CD4-positive, alpha-beta T cell treated with Interleukin-12 subunit alpha and Interleukin-12 subunit beta, for 1 hour (primary cell): ENCODE measurements at places on chromosomes 16 and 17.
A peak's percentile ranks its signal among the peaks of the same experiment; 100 is the strongest.

DNA sequence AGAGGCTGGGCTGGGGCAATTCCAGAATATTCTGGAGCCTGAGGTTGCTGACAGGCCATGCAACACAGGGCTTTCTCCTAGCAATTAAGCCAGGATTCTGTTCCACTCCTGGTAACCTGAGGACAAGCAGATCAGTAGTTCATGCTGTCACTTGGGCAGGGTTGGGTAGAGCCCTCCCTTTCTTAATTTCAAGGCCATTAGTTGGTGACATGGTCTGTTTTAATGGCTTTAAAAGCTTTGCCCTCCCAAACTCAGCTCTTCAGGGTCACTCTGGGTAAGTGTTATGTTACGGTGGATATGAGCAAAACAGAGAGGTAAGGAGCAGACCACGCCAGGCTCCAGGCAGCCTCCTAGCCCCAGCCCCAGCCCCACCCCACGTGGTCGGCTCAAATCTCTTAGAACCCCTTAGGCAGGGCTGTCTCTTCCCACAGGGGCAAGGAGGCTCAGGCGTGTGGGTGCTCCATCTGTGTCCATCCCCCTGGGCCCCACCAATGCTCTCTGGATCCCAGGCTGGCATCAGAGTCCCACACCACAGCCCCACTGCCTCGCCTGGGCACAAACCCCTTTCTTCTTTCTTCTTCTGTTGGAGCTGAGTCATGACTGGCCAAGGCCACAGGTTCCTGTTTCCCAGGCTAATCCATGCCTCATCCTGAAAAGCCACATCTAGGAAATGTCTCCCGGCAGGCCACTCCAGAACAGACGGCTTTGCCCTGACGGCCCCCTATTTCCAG, 27.5 kb downstream of the CEP295NL start:
- no peak for DNase-seq

GRCh38 chr16:4115949-4116318, 308 bp downstream of the ADCY9 start:
- DNase-seq, result no peak

DNA sequence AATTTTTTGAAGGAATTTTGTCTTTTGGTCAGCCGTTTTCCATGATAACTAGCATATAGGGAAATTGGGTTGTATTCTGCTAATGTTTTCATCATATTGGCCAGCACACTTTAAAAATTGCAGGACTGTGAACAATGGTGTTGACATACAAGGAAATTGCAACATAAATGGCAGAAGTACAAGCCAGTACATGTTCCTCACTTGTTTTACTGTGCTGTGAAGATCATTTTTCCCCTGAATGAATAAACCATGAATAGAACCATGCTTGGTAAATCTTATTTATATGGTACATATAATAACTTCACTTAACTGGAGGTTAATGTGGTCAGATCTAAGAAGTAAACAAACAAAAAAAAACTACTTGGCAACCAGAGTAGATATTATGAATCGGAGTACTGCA, 22.8 kb downstream of the OMG start:
- DNase-seq, result no peak

DNA sequence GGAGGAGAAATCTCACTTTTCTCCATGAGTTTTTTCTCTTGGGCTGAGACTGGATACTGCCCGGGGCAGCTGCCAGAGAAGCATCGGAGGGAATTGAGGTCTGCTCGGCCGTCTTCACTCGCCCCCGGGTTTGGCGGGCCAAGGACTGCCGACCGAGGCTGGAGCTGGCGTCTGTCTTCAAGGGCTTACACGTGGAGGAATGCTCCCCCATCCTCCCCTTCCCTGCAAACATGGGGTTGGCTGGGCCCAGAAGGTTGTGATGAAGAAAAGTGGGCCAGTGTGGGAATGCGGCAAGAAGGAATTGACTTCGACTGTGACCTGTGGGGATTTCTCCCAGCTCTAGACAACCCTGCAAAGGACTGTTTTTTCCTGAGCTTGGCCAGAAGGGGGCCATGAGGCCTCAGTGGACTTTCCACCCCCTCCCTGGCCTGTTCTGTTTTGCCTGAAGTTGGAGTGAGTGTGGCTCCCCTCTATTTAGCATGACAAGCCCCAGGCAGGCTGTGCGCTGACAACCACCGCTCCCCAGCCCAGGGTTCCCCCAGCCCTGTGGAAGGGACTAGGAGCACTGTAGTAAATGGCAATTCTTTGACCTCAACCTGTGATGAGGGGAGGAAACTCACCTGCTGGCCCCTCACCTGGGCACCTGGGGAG, 19.1 kb downstream of the NGFR start:
- no peak for DNase-seq

DNA sequence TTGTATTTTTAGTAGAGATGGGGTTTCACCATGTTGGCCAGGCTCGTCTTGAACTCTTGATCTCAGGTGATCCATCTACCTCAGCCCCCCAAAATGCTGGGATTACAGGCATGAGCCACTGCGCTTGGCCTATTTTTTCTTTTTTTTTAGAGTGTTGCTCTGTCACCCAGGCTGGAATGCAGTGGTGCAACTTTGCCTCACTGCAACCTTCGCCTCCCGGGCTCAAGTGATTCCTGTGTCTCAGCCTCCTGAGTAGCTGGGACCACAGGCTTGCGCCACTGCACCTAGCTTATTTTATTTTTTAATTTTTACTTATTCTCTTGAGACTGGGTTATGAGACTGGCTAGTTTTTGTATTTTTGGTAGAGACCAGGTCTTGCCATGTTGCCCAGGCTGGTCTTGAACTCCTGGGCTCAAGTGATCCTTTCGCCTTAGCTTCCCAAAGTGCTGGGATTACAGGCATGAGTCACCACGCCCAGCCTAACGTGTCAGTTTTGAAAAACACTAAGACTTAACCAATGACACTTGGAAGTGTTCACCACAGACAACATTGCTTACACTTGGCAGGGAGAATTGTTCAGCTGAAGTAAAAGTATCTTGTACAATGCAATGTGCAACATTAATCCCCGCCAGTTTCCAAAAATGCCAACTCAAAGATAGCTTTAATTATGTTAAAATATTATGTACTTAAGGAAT, 26.9 kb downstream of the ATAD5 start:
- DNase-seq, result no peak

DNA sequence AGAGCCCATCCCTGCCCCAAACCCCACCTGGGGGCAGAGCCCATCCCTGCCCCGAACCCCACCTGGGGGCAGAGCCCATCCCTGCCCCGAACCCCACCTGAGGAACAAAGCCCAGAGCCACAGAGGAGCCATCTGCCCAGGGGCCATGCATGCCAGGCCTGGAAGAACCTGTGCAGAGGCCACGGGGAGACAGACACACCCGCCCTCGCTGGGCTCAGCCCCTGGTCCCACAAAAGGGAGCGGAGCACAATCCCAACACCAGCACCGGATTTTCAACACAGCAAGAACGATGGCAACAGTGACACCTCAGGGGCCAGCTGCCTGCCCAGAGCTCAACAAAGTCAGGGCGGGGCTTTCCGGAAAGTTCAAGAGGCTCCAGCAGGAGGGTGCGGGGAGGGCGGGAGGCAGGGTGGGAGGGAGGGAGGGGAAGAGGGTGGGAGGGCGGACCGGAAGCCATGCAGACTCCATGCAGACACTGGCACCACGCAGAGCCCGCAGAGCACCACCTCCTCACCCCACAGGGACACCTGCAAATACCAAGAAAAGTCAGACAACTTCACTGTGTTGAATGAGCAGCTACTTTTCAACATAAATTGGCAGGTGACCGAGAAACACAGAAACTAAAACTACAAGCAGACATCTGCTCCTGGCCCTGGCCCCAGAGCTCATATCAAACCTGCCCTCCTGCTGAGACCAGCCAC, 27.9 kb upstream of the C16orf95 start:
- peak; percentile 64 for DNase-seq

- DNase-seq, result no peak
Measured at GRCh38 chr17:40555296-40556190, 9.7 kb downstream of the CCR7 start.

DNA sequence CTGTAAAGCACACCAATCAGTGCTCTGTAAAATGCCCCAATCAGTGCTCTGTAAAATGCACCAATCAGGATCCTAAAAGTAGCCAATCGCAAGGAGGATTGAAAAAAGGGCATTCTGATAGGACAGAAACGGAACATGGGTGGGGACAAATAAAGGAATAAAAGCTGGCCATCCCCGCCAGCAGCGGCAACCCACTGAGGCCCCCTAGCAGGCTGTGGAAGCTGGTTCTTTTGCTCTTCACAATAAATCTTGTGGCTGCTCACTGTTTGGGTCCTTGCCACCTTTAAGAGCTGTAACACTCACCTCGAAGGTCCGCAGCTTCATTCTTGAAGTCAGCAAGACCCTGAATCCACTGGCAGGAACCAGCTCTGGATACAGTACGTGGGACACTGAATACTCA, 162.4 kb upstream of the TBX2 start:
- no peak for DNase-seq

GRCh38 chr16:31148281-31148728, 1.6 kb downstream of the PRSS36 start:
- no peak for DNase-seq

DNA sequence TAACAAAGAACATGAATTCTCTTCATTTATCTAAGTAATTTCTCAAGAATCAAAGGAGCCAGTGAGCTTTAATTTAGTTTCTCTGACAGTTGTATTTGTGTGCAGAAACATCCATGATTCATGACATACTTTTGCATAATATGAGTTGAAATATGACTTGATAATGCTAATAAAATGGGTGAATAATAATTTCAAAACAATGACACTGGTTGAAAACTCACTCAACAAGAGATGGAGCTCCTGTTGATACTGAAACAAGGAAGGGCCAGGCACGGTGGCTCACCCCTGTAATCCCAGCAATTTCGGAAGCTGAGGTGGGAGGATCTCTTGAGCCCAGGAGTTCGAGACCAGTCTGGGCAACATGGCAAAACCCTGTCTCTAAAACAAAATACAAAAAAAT, 147.0 kb downstream of the MAP2K6 start:
- DNase-seq, result no peak

- DNase-seq, result no peak
Measured at GRCh38 chr16:55555436-55555835, 11.0 kb upstream of the CAPNS2 start.

DNA sequence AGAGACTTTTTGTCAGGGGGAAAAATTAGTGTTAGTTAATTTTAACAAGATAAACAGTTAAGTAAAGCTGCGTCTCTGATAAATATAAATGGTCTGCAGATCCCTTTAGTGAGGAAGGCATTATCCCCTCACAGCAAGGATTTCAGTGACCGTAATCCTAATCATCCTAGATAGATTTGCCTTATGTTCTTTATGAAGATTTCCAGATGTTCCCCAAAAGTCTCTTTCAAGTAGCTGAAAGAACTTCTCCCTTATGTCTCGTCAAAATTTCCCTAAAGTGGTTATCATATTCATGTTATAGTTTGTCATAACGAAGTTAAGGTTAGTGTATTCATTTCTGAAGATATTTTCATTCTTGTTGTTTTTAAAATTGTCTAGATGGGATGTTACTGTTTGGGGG, 5.6 kb downstream of the MOSMO start:
- DNase-seq, result no peak

GRCh38 chr17:69346766-69347165, 19.8 kb upstream of the ABCA5 start:
- no peak for DNase-seq

DNA sequence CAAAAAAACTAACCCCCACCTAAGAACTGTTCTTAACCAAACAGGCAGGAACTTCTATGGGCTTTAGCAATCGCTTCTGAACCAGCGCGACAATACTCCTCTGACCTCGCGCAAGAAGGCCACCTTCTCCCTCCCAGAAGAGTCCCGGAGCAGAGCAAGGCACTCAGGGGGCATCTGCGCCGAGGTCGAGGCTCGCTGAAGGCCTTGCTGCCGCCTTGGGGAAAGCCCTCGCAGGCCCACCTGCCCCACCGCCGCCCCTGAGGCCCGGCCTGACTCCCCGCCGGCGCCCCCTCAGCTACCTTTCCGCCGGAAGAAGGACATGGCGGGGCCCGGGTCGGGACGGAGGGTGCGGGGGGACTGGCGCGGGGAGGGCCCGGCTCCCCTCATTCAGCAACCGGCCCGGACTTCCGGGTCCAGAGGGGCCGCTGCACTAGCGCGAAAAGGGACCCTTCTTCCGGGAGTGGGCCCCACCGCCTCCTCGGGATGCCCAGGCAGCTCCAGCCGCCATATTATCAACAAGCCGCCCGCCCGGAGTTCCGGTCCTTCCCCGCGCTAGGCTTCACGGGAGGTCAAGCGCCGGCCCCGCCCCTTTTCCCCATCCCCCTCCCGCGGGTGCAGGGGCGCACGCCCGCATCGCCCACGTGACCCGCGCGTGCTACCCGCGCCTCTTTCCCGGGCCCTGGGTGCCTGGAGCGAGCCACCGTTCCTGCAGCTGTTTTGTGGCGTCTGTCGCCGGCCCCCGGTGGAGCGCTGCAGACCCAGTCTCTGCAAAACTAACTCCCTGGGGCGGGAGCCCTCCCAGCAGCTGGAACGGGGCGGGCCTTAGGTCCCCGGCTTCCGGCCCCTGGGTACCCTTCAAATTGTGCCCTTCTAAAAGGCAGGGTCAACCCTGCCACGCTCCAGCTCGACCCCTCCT, at the start of gene AKAP10:
Gene AKAP10, minus strand, starts transcription at position 536 of the 916 bp plus-strand sequence. Its CDS starts 149 bp downstream, at position 387.
- DNase-seq, result peak; percentile 93

- DNase-seq, result no peak
Measured at GRCh38 chr16:90053902-90054500, 23.1 kb downstream of the PRDM7 start.

DNA sequence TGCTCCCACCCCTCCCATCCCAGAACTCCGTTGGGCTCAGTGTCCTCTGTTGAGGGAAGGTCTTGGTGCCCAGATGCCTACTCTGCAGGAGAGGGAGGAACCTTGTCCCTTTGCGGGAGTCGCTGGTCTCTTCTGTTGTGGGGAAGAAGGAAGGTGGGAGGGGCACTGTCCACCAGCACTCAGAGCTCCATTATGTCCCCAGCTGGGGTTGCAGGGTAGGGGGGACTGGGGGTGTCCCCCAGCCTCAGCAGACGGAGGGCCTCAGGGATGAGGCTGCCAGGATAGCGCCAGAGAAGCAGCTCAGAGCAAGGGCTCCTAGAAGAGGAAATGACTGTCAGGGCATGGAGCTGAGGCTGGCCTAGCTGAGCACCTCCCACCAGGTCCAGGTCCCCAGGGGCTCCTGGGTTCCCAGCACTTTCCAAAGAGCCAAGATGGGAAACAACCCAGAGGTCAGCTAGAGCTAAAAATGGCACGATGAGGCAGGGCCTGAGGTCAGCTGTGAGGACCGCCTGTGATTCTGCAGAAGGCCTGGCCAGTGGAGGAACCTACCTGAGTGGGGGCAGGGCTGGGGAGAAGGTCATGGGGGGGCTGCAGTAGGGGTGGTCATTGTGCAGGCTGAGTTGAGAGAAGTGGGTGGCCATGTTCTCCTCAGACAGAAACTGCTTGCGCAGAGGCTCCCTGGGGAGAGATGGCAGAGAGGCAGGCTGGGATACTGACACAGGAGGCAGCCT, 893 bp downstream of the HCFC1R1 start:
- DNase-seq, result no peak

DNA sequence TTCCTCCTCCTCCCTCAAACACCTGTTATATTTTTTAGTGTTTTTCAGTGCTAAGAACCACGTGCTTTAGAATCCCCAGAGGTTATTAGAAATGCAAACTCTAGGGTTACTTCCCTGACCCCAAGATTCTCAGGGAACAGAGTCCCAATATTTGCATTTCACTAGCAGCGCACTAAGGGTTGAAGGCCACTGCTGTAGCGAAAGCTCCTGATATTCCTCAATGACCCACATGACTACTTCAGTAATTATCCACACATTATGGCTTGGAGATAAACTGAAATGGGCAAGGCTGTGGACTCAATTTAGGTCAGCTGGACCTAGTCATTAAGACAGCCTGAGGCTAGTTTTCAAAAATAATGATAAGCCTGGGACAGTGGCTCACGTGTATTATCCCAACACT, 78.5 kb upstream of the BCAR1 start:
- DNase-seq, result no peak
